ENCODE measurements at places on chromosomes 3 and 15.

DNA sequence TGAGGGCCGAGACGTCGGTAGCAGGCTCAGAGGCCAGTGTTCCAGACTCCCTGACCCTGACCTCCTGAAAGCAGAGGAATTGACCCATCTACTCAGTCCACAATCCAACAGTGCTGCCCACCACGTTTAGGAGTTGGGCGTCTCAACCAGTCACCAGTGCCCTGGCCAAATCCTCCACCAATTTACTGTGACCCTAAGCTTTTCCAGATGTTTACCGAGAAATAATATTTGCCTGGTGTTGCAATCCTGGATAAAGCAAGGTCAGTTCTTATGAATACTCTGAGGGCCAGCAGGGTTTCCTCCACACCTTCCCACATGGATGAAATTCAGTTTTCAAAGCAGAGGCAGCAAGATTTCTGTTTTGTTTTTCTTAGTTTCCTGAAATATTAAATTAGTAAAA lies 7.5 kb upstream of the APOD start:
- DNase-seq, result no peak

GRCh38 chr3:188974856-188975599 lies 196.7 kb upstream of the TPRG1 start:
- no peak for DNase-seq

GRCh38 chr3:127090218-127091160 lies 102.4 kb upstream of the PRR23E start:
- DNase-seq, result no peak

GRCh38 chr3:177966493-177966892 lies 569.7 kb upstream of the KCNMB2 start:
- no peak for DNase-seq

GRCh38 chr15:53559364-53560277 lies 199.8 kb downstream of the WDR72 start:
- no peak for DNase-seq

DNA sequence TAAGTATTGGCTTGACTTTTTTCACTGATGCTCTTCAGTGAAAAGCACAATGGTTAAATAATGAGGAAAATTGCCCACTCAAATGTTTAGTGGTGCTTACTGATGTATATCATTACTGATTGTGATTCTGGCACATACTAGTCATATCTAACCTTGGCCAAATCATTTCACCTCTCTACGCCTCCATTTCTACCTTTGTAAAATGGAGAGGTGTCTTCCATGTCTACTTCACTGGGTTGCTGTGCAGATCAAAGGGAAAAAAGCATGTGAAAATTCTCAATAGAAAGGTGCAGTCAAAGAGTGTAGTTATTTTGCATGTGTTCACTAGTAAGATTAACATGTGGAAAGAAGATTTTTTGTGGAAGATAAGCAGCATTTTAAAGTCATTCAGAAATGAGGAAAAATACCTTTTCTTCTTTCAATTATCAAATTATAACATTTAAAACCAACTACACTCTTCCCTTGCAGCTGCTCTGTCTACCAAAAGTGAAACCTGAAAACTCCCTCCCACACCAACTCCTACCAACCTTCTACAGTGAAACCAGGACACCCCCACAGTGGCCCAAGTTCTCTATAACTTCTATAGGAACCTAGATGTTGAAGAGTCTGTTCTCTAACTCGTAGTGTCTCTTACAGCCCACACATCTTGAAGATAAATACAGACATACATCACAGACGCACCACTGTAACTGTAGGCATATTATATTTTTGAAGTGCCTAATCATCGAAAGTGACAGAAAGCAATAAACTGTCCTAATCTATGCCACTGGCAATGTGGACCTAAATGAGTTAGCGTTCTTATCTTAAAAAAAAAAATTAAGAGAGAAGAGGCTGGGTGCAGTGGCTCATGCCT lies 1.4 kb downstream of the CD200R1 start:
- DNase-seq, result no peak

DNA sequence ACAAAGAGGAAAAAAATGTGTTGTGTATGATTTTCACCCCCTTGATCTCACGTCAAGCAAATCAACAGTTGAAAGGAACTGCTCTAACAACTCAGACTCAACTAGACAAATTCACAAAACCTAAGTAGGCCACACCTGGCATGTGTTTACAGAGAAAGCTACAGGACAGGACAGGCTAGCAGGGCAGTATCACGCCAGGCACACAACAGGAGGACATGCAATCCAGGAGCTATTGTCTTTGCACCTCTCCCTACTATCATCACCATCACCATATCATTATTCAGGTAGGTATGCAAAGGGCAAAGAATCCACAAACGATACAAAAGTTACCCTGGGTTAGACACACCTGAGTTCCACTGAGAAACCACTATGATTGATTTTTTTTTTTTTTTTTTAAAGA lies 86.4 kb downstream of the TBL1XR1 start:
- DNase-seq, result no peak

DNA sequence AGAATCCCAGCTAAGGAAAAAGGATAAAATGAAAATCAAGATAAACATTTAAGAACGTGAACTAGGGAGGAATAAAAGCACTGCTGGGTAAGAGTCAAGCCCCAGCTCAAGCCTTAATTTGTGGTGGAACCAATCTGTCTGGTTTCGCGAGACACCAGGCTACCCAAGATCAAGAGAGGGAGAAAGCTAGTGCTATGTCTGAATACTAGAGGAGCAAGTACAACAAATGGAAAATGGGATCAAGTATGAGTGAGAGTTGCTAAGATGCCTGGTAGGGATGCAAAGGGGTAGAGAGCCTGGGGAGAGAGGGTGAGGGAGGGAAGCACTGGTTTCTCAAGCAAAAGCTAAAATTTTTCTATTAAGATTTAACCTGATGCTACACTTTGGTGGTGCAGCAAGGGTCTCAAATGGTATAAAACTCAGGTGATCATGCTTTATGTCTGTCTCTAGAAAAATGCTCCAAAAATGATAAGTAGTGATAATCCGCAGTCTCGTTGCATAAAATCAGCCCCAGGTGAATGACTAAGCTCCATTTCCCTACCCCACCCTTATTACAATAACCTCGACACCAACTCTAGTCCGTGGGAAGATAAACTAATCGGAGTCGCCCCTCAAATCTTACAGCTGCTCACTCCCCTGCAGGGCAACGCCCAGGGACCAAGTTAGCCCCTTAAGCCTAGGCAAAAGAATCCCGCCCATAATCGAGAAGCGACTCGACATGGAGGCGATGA lies 1.7 kb upstream of the SETD5 start:
- no peak for DNase-seq

GRCh38 chr3:46901591-46902187 lies 24.2 kb downstream of the PTH1R start:
- DNase-seq, result no peak

DNA sequence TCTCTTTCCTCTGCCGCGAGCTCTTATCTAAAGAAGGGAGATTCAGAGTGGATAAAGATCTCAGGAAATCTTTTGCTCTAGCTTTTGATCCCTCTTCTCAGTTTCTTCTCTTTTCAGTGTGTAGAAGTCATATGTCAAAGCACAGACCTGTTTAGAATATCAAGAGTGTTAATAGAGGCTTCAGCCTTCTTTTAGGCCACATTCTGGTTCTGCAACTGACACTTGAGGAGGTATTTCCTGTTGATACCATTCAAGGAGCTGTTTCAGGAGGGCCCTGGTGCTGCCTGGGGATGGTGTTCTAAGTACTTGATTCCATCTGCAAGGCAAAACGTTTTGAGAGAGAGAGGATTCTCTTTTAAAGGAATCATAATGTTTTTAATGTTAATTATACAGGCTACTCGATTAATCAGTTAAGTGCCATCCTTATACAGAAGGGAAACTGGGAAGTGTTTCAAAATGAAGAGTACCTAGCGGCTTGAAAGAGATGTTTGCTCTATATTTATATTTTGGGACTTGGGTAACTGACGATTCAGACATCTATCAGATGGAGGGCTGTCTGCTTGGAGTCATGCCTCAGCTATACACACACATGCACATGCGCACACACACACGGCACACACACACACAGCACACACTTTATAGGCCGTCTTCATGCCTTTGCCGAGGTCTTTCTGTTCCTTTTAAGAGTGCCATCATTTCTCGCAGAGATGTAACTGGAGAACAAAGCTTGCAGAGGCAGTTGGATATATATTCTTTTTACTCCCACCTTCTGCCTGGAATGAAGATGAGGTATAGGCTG lies 313.9 kb downstream of the PTPRG start:
- no peak for DNase-seq

DNA sequence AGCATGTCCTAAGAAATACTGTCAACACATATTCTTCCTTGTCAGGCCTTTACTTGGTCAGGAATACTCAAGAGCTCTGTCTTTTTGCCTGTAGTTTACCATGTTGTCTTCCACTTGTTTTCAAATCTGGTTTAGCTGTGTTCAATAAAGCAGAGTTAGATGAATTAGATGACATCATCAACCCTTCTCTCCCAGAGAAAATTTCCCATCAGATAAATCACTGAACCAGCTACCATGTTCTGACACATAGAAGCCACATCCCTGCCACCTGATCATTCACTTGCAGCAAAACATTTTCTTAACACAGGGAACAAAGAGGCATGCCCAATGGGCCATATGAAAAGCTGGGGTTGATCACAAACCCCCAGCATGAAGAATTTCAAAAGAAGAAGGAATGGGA lies 42.1 kb downstream of the TERC start:
- no peak for DNase-seq

- no peak for DNase-seq
Observed at GRCh38 chr3:81869382-81869781, 107.9 kb upstream of the GBE1 start.

DNA sequence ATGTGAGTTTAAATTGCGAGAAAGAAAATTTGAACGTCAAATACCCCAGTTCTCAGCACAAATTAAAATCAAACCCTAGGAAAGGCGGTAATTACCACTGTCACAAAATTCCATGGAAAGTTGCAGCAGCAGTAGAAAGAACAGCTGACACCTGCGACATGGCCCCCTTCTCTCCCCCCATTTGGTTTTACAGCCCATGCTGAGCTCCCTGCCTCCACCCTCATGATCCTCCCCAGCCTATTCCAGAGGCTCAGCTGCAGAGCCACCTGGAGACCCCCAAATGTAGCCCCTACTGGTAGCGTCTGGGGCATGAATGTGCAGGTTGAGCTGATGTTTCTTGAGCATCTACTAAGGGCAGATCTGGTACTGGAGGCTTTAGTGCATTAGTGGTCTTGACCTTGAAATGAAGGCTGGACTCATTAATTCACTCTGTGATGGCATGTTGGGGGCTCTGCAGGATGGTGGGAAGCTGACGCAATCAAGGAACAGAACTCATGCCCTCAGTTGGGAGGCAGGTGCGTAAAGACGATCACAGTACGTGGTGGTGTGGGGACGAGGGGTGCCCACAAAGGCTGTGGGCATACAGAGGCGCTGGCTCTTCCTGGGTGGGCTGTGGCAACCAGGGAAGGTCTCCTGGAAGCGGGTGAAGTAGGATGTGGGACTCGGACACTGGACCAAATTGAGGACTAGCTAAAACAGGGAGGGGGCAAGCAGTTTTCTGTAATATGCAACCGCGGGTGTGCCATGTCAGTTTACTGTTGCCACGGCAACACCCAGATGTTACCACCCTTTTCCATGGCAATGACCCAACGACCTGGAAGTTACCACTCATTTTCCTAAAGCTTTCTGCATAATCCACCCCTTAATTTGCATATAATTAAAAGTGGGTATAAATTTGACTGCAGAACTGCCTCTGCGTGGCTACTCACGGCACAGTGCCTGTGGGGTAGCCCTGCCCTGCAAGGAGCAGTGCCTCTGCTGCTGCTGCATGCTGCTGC lies 39.8 kb downstream of the PRKCD start:
- DNase-seq, result no peak

- DNase-seq, result peak; percentile 69
Observed at GRCh38 chr3:51955893-51956770, 951 bp downstream of the GPR62 start.

DNA sequence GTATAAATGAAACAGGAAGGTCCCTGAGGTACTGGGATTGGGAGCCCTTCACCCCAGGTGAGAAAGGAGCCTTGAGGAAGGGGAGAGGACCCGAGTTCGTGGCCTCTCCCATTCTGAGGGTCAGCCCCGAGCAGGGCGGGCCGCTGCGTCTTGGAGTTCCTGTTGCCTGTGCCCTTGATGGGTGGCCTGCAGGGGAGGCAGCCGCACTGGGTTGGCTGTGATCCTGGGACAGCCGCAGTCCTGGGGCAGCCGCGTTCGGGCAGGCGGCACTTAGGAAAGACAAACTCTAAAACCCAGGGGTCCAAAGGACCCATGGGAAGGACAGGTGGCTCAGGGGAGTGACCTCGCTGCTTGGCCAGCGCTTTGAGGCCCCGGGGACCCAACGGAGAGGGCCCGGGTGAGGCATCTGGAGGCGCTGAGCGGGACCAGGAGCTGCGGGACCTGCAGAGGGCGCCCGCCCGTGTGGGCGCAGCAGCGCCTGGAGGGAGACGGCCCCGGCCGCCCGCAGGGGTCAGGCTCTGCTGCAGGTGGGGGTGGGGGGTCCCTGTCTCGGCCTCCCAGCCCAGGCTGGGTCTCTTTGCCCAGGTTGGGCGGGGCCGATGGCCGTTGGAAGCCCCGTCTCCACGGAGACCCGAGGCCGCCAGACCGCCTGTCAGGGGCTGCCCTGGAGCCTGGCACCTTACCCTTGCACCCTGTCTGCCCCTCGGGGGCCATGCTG lies 65.1 kb downstream of the HMCES start:
- no peak for DNase-seq

- no peak for DNase-seq
Observed at GRCh38 chr15:63135804-63136203, 14.1 kb downstream of the LACTB start.

- no peak for DNase-seq
Observed at GRCh38 chr3:157523814-157524213, 20.6 kb upstream of the VEPH1 start.

DNA sequence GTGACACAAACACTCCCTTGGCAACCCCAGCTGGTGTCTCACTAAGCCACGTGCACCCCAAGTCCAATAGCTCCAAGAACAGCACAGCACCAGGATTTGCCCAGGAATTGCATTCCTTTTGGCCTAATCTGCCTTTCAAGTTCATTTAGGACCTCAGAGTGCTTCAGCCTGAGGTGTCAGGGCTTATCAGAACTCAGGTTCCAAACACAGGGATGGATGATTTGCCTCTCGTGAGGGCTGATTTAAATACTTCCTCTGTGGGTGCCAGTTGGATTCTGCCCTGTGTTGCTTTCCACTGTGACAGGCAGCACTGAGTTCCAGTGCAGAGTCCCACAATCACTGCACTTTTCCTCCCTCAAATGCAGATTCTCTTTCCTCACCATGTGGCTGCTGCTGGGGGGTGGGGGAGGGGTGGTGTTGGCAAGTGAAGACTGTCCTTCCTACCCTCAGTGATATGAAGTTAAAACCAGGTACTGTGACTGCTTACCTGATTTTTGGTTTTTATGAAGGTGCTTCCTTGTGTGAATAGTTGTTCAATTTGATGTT lies 204.3 kb upstream of the STAC start:
- peak; percentile 7 for DNase-seq

- peak; percentile 67 for DNase-seq
Observed at GRCh38 chr15:33581032-33581431, 270.3 kb downstream of the RYR3 start.
